Foreskin melanocyte (primary cell): ENCODE measurements at places on chromosomes 5 and 9.

DNA sequence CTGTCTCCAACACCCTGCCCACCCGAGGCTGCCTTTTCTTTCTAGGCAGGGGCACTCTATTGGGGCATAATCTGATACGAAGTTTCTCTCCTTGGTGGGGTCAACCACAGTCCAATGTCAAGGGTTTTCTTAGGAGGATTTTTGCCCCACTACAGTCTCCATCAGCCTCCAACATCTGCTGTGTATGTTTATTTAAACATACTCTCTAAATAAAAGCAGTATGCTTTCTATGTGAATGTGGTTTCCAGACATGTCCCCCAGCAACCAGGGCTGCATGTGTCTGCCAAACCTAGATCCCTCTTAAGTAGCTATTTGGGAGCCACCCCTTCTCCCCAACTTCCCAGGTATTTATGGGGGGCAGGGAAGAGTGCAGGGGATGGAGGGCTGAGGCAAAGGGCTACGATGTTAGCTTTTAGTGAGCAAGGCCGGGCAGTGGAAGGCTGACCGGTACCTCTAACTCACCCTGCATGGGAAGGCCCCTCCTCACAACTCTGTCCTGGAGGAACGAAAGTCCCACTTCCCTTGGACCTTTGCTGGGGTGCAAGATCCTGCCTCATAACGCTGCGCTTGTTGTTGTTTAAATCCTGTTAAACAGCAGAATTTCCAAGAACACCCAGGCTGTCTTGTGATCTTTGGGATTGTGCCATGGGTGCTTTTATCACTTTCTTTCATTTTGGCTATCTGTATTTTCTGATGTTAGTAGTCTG is 75.4 kb downstream of the NREP start:
- DNase-seq: no peak

DNA sequence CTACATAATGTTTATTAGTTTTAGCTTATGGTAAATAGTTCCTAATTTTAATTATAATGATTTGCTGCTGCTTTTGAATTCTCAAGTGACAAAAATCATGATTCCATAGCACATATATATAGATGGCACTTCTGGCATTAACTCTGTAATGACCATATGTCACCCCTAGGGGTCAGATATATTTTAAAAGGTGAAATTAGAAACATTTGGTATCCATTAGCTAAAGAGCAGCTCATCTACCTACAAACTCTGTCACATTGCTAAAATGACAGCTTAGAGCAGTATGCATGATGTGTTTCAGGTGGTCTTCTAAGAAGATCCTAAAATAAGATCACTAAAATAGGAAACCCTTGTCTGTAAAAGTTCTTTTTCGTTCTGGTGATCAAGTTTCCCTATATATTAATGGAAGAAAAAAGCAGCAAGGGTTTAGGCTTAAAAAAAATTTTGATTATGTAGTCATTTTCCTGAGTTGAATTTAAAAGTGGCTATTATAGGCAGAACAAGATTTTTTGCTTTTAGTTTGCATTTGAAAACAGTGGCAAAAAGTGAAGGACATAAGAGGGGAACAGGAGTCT is 157.7 kb upstream of the POU5F2 start:
- no peak for DNase-seq

GRCh38 chr5:128036950-128037349 is 46.6 kb upstream of the SLC12A2 start:
- DNase-seq: peak; percentile 51

DNA sequence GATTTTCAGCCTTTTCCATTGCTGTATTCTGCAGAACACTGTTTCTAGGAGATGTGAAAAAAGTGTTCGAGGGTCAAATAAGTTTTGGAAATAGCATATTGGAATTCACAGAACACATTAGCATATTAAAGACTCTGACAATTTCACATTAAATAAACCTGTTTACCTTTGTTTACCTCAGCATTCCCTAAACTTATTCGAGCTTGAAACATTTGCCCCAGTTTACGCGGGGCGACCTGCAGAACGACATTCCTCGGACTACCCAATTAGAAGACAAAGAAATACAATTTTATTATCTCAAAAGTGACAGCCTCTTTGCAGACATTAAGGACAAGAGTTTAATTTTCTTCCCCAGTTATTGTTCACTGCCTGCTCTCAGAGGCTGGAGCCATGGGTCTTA is 110.3 kb upstream of the NFIB start:
- DNase-seq: no peak

- no peak for DNase-seq
Observed at GRCh38 chr5:60685028-60685427, 14.9 kb downstream of the DEPDC1B start.

- no peak for DNase-seq
Observed at GRCh38 chr9:37100741-37101140, 19.6 kb upstream of the ZCCHC7 start.

DNA sequence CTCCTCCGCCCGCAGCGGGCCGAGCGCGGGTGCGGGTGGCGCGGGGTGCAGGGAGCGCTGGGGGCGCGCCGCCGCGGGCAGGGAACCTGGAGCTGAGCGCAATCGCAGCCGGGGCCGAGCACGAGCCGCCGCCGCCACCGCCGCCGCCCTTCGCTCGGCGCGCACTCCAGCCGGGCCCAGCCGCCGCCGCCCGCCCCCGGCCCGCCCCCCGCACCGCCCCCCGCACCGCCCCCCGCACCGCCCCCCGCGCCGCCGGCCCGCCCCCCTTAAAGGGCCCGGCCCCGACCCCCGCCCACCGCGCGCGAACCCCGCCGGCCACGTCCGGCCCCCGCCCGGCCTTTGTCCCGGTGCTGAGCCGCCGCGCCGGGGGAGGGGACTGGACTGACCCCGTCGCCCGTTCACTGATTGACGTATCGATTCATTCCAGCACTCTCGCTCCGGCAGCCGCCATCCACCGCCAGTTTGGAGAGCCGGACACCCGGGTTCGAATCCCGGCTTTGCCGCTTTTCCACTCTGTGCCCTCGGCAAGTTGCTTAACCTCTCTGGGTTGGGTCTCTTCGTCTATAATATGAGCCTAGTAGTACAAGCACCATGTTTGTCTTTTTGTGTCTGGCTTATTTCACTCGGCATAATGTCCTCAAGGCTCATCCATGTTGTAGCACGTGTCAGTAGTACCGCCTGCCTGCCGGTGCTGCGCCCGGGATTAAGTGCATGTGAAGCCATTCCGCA is at the start of gene SH3PXD2B:
SH3PXD2B (minus strand) TSS at position 168 of the 729 bp plus-strand sequence. CDS start 173 bp downstream, outside the sequence.
- peak; percentile 48 for DNase-seq

DNA sequence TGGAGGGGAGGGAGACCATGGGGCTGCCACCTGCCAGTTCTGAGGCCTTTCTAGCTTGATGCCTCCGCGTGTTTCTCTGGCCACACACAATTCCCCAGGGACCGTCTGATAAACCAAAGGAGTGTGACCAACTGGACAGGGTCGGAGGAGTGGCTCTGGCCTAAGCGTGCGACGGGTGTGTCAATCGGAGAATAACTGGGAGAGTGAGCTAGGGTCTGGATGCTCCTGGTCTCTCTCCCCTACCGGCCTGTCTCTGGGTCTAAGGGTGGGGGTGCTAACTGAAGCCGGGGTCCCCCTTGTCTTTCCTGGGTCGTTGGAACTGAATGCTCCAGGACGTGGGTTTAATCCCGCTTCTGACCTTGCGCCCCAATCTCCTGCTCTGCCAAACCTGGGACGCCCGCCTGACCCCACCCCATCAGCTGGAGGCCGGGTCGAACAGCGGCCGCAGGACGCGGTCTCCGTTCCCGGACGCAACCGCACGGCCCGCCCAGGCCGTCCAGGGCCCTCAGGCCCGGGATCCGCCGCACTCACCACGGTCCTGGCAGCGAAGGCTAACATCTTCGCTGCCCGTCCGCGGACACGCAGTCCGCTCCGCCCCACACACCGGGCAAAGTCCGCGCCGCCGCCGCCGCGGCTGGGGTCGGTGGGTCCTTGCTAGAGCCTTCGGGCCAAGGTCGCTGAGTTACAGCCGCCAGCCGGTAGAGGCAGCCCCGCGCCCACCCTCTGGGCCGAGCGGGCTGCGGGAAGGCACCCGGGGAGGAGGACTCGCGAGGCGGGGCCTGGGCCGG is 447 bp downstream of the CRAT start:
- DNase-seq: no peak

DNA sequence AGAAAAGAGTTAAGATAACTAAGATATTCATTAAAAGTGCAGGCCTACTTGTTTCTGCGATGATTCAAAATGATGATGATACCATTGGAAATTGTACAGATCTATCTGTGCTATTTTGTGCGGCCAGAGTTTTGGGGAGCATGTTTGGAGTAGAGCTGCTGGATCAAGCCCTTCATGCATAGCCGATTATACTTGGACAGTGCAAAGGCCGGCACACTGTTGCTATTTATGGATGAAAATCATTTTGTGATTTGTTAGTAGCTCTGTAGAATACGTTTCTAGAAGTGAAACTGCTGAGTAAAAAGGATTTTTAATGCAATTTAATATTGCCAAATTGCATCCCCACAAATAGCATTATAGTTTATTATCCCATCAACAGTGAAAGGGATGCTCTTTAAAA is 82.1 kb upstream of the NMUR2 start:
- DNase-seq: no peak

- DNase-seq: no peak
Observed at GRCh38 chr9:93132946-93133680, 938 bp downstream of the NINJ1 start.

DNA sequence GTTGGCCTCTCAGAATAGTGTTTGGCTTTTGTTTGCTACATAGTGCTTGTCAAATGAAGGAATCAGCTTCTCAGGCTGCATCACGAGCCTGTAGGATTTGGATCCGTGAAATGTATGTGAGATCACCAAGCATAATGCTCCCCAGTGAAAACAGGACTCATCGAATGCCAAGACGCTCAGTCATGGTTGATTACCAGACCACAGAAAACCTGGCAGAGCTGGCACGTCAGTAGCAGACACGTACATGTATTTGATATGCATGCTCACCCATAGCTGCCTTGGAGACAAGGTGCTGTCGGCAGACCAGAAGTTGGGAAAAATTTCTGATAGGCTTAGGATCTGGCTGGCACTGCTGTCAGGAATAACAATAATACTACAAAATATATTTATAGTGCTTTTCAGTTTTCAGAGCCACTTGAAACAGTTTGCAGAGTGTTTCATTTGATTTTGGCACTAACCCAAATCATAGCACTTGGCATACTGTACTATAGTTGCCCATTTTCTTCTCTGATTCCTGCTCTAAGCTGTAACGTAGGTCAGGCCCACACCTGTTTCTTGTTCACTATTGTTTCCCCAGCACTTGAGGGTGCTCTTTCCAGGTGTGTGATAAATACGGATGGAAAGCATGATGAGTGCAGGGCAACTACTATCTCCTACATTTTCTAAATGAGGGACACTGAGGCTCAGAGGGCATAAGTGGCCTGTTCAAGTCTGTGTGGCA is 226.1 kb downstream of the NR3C1 start:
- DNase-seq: peak; percentile 76

DNA sequence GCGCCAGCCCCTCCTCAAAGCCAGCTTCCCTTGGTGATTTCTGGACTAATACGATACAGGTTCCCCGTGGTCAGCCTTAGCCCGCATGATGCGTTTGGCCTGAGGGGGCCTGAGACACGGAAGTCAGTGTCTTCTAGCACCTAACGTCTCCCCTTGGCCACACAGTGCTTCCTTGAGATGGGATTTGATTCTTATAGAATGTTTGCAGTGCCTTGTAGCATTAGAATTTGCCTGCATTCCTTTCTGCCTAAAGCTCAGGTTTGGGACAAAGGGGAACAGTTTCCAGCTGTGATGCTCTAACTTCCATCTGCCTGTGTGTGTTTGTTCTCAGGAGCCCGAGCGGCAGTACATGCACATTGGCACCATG is 34.4 kb downstream of the CFAP90 start:
- DNase-seq: no peak

DNA sequence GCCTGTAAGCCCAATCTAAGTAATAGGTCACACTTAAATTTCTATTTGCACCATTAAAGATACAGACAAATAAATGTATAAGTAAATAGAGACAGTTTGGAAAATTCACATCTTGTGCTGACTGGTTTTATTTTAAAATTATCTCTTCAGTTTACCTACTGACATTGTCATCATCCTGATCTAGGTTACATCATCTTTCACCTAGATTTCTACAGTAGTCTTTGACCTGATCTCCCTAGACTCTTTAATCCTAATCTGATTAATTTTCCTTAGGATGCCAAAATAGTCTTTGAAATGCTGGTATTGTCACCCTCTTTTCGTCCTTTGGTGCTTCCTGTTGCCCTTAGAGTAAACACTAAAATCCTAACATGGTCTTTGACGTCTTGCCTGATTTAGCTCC is 43.9 kb downstream of the NDUFS4 start:
- no peak for DNase-seq

GRCh38 chr5:139263536-139263935 is 30.0 kb upstream of the MATR3 start:
- no peak for DNase-seq

DNA sequence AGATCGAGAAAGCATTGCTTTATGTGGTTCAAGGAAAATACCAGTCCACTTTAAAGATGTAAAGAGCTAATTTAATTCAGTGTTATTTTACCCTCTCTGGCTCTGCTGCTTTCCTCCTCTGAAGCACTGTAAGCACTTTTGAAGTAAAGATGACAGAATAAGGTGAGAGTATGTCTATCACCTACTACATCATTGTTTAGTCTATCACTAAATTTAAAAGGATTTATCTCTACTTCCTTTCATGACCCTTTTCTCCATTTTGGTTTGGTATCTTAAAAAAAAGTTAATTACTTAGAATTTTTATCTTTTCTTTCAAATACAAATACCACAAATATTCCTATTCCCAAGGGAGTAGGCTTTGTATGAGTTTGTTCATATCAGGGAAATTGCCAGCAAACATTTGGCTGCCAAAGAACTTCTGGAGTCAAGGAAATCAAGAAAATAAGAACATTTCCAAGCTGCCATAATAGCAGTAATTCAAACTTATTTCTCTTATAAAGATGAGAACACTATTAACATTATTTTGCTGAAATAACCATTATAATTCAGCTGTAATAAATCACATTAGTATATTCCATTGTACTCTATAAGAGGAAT is 77.8 kb downstream of the SLC38A9 start:
- no peak for DNase-seq
